ENCODE measurements at places on chromosomes 2 and 18. TPM values are rescaled to one million over a fixed set of nuclear protein-coding genes. Genes with fewer than 3 reads are reported as not detected.

MEX3C gene
- 79.4 TPM for total RNA-seq

IL1RL2 gene
- 1.6 TPM for total RNA-seq

BOLL gene
- total RNA-seq, result 1.4 TPM

USP37 gene
- total RNA-seq, result 31.6 TPM

SERPINB12 gene
- not detected for total RNA-seq

ACVR1C gene
- total RNA-seq, result 3.5 TPM

All from diencephalon (tissue), 1 donor.